ENCODE measurements at places on chromosomes 3 and 15.

GRCh38 chr15:47570044-47570443 is 147.3 kb upstream of the SEMA6D start:
- no peak for DNase-seq

GRCh38 chr15:85825719-85826118 is 31.0 kb upstream of the KLHL25 start:
- DNase-seq = no peak

GRCh38 chr3:81394651-81395524 is 366.6 kb downstream of the GBE1 start:
- DNase-seq = no peak

DNA sequence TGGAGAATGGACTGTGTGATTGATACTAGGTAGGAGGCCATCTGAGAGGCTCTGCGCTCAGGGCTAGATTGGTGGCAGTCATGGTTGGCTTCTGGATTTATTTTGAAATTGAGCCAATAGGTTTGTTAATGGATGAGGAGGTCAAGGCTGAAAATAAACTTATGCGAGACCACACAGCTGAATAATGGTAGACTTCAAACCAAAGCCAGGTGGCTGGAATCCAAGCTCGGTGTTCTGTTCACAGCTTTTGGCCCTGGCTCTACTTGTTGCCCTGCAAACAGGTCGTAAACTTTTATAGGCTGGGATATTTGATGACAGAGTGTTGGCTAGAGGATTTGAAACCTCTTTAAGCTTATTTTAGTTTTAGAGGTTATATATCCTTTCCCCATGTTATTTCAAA is 160.4 kb downstream of the CHL1 start:
- no peak for DNase-seq

All from nephron progenitor cell (in vitro differentiated cells).